ENCODE measurements at places on chromosomes 12 and 14. TPM values are rescaled to one million over a fixed set of nuclear protein-coding genes. Genes with fewer than 3 reads are reported as not detected.

Gene RNASE3
- not detected for total RNA-seq

DNA sequence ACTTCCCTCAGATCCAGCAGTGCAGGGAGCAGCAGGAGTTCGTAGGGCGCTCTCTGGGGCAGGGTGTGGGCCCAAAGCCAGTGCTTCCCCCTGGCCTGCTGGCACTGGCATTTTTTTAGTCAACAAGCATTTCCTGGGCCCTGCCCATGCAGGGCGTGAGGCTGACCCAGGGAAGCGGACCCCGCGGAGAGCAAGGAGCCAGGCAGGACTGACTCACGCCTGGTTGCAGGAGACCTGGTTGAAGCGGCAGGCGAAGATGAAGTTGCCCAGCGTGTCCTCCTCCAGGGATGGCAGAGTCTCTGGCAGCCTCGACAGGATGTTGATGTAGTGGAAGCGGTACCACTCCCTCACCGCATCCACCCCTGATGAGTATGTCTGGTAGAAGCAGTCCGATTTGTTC, 13.5 kb downstream of the SCNN1A start:
- no peak overlapping the region for H3K27ac ChIP-seq
- no peak for DNase-seq
- H3K4me1 ChIP-seq, result peaks cover 18% of the 10 kb centered on the region
- H3K4me3 ChIP-seq, result no peak overlapping the region
- no peaks in the 10 kb centered on the region for H3K36me3 ChIP-seq
- no peaks in the 10 kb centered on the region for H3K27me3 ChIP-seq

Gene KRT82
- total RNA-seq, result not detected

Gene CFAP251
- 0.23 TPM for total RNA-seq

DNA sequence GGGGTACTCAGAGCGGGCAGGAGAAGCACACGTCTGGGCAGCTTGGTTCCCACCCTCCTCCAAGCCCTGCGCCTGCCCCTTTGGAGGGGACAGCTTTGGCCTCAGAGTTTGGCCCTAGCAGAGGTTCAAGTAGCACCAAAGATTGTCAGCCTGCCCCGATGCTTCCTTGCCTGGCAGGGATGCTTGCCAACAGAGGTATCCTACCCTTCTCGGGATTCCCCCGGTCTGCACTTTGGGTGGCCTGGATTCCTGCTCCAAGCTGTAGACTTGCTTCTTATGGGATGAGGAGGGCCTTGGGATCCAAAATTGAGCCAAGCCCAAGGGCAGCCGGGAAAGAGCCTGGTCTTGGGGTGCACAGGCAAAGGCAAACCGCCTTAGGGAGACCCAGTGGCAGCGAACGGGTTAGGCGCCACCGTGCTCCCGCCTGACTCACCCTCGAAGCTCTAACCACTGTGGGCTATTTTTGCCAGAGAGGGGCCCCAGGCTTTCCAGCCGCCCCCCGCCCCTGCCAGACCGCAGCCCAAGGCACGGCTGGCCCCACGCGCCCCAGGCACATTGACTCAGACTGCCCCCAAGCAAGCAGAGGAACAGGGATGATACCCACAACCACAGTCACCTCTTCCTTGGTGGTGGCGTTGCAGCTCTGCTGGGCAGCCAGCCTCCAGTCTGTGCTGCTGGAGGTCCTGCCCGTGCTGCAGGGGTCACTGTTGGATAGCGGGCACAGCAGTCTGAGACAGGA, 847 bp upstream of the WNT10B start:
- H3K4me3 ChIP-seq, result no peak overlapping the region
- DNase-seq, result no peak
- no peaks in the 10 kb centered on the region for H3K36me3 ChIP-seq
- peaks cover 40% of the 10 kb centered on the region for H3K4me1 ChIP-seq
- no peak overlapping the region for H3K27ac ChIP-seq

Gene KRT78
- total RNA-seq, result not detected

DNA sequence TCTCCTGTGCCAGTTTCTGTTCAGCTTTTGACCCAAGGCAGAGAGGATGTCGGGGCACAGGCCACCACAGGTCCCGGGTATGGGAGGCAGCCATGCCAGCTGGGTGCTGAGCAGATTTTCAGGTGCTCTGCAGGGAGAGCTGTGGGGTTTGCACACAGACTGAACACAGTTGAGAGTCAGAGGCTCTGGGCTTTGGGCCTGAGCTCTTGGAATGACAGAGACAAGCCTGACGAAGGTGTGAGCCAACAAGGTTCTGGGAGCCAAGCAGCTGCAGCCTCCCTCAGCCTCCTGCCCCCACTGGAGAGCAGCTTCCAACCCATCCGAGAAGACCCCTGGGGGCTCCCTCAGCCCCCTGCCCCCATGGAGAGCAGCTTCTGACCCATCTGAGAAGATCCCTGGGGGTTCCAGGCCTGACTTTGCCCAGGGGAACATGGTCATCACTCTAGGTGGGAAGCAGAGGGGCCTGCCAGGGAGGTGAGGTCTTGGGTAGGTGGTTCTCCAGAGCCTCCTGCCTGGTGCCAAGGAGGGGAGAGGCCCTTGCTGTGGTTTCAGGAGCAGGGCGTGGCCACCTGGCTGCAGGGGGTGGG, 13.8 kb downstream of the FBRSL1 start:
- no peaks in the 10 kb centered on the region for H3K36me3 ChIP-seq
- no peak overlapping the region for H3K4me3 ChIP-seq
- H3K27ac ChIP-seq, result no peak overlapping the region
- H3K27me3 ChIP-seq, result no peaks in the 10 kb centered on the region

- no peaks in the 10 kb centered on the region for H3K27me3 ChIP-seq
- peaks cover 42% of the 10 kb centered on the region for H3K4me1 ChIP-seq
- peak; percentile 64 for DNase-seq
- no peak overlapping the region for H3K27ac ChIP-seq
These were observed 426.5 kb upstream of the OR4E1 start for GRCh38 chr14:22099942-22100763.

DNA sequence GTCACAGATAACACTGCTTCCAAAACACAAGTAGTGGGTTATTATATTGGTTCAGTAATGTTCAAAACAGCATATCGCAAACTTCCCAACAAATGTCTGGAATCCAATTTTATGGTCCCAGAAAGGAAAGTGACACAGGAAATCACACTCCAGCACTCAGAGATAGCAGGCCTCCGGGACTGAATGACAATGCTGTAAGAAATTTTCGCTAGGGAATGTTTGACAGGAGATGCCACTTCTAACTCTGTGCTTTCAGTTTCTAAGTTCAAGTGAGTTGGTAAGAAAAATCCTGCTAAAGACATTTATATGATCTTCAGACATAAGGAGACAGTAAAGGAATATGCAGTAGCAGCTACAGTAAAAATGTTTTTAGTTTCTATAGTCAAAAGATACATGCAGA, 93.2 kb downstream of the SLC2A13 start:
- no peaks in the 10 kb centered on the region for H3K36me3 ChIP-seq
- H3K4me1 ChIP-seq, result peaks cover 6% of the 10 kb centered on the region
- H3K27me3 ChIP-seq, result no peaks in the 10 kb centered on the region
- H3K4me3 ChIP-seq, result no peak overlapping the region

Gene SCN8A
- total RNA-seq, result 0.25 TPM

Measured in CD4-positive, alpha-beta memory T cell (primary cell).